ENCODE measurements at places on chromosomes 13 and 19.

DNA sequence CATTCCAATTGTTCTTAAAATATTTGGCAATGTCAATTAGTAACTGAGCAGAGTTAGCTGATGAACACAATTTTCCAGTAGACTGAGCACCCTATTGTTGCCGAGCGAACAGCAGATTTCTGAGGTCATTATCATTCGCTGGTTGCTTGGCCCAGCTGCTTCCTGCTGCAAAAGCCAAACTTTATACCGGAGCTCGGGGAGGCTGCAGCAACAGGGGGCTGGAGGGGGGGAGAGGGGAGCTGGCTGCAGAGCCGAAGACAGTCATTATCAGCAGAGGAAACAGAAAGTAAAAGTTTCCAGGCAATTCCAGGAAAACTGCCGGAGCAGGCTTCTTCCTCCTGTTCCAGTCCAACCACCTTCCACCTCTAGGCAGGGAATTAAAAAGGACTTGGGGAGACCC is 77.9 kb downstream of the ZNF536 start:
- no peak for DNase-seq

DNA sequence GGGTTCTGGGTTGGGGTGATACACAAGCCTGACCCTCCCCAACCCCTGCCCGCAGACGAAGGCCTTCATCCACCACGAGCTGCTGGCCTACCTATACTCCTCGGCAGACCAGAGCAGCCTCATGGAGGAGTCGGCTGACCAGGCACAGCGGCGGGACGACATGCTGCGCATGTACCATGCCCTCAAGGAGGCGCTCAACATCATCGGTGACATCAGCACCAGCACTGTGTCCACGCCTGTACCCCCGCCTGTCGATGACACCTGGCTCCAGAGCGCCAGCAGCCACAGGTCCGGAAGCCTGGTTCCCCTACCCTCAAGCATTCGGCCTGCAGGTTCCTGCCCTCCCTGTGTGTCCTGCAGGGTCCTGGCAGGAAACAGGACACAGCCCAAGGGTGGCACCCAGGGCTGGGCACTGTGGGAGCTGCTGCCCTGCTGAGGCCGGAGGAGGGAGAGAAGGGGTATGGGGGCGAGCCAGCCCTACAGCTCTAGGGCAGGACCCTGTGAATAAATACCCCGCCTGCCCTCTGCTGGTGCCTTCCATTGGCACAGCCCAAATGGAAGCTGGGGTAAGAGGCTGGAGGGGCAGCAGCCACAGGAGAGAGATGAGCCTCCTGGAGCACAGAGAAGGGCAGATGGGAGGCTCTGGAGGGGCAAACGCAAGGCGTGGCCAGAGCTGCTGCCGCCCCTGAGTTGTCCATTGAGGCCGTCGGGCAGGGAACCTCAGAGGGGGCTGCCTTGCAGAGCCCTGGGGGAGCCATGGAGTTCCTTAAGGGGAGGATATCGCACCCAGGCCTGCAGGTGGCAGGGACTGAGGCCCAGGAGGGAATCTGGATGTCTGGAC is 6.8 kb downstream of the TMED1 start:
- no peak for DNase-seq

GRCh38 chr13:73223372-73223781 is 164.6 kb downstream of the KLF5 start:
- no peak for DNase-seq

- no peak for DNase-seq
Observed at GRCh38 chr13:104993708-104994107, 1541.8 kb downstream of the EFNB2 start.

- DNase-seq: no peak
Observed at GRCh38 chr13:103203735-103204330, 137.6 kb upstream of the SLC10A2 start.

- DNase-seq: no peak
Observed at GRCh38 chr13:111549464-111549863, 229.0 kb downstream of the TEX29 start.

GRCh38 chr19:42217520-42218437 is at the start of gene DEDD2:
Gene DEDD2 (minus strand): TSS chr19:42217677. CDS start chr19:42217007, 670 bp downstream.
- peak; percentile 99 for DNase-seq

GRCh38 chr19:47275791-47276461 is 1.2 kb downstream of the INAFM1 start:
- no peak for DNase-seq

GRCh38 chr19:48529156-48529555 is 17.5 kb upstream of the LMTK3 start:
- DNase-seq: no peak

GRCh38 chr13:58573743-58574142 is 942.2 kb downstream of the PCDH17 start:
- DNase-seq: no peak

DNA sequence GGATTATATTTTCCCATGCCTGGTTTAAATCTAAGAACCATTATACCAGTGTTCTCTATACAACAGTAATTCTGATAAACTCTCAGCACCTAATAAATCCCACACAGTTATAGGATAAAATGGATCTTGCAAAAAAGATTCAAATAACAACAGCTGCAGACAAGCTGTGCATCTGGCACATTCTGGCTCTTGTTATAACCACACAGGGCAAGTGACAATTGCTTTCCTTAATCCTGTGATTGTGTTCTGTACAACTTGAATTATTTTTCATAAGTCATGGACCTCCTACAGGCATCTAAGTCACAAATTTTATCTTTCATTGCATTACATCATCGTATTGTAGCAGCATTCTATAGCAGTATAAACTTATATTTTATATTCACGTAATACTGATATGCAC is 948.3 kb downstream of the SLITRK1 start:
- DNase-seq: no peak

- DNase-seq: no peak
Observed at GRCh38 chr19:7654401-7654800, 14.4 kb upstream of the RETN start.

- no peak for DNase-seq
Observed at GRCh38 chr13:24713022-24713421, 32.8 kb downstream of the ATP12A start.

DNA sequence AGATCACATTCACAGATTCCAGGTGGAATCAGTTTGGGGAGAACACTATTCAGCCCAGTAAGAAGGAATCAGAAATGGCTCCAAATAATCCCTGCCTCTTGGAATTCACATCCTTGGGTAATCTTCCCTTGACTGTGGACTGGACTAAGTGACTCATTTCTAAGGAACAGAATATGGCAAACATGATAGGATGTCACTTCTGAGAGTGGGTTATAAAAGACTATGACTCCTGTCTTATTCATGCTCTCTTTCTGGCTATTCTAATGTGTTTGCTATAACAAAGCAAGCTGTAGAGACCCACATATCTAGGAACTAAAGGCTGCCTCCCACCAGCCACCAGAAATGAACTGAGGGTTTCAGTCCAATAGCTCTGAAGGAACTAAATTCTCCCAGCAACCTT is 37.8 kb downstream of the MBD3L2B start:
- DNase-seq: no peak

DNA sequence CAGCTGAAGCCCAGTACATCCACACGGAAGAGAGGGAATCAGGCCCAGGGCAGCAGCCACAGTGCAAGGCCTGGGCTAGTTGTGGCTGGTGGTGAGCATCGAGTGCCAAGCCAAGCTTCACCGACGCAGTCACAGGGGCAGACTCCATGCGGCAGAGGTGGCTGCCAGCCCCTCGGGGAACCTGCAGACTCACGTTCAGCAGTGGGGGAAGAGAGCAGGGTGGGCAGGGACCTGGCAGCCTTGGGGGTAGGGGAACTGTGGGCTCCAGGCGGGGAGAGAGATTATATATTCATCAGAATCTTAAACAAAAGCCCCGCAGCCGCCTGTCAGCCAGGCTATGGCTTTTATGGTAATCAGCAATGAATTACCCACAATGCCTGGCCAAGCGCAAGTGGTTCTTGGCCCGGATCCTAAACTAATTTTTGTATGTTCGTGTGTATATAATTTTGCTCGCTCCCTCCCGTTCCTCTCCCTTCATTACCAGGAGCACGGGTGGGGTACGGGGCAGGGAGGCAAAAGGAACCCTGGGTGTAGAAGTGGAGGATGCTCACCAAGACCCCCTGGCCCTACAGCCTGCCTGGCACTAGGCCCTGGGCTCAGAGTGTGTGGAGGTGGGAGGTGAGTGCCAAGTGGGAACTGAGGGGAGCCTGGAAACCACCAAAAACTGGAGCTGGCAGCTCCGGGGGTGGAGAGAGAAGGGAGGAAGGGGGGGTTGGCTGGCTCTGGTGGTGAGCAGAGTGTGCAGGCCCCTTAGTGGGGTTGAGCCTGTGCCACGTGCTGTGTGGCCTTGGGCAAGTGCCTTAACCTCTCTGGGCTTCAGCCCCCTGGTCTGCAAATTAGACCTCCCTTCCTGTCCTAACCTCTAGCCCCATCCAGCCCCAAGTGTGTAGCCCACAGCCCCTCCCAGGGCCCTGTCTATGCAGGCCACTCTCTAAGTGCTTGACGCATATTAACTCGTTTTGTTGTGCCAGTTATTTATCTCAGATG is 31.9 kb downstream of the PTPRS start:
- DNase-seq: peak; percentile 60

DNA sequence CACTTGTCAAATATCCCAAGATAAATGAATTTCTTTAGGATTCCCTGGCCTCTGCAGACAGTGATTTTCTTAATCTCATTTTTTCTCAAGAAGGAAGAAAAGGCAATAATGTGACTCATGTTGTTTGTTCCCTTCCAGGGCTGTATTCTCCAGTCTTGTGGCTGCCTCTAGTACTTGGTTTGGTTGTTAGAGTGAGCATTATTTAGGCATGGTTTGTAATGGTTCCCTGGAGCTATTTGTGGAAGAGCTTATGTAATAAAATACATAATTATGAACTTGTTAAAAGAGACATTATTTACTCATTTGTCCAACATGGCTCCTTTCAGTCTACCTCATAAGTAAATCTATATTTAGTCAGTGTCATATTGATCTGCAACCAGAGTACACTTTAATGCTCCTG is 270.4 kb downstream of the DCT start:
- DNase-seq: no peak

DNA sequence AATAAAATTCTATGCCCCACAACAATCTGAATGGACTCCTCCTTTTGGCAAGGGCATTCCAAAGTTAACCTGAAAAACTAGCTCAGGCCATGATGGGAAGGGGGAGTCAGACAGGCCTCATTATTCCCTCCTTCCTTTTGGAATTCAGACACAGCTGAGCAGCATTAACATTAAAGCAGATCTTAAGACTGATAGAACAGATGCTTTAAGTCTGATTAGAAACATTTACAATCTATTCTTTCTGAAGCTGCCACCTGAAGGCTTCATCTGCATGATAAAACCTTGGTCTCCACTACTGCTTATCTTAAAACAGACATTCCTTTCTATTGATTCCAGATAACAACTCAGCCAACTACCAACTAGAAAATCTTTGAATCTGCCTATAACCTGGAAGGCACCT is 98.9 kb downstream of the UGGT2 start:
- DNase-seq: no peak
